ENCODE measurements at places on chromosomes 1 and 21.
A peak's percentile ranks its signal among the peaks of the same experiment; 100 is the strongest.

DNA sequence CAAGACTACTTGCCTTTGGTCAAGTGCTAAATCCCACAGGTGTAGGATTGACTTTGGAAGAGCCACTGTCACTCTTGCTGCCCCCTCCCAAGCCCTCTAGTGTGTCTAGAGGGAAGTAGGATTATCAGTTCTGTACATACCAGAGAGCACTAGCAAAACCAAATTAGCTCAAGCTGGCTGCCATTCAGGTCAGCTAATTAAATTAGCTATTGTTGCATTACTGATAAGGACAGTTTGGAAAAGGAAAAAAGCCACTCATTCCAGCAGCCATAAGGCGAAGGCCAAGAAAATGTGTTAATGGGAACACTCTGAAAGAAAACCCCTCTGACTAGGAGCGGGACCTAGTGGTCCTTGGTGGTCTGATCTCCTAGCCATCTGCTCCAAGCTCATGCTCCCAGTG is 321.7 kb downstream of the PBX1 start:
- DNase-seq, result no peak

DNA sequence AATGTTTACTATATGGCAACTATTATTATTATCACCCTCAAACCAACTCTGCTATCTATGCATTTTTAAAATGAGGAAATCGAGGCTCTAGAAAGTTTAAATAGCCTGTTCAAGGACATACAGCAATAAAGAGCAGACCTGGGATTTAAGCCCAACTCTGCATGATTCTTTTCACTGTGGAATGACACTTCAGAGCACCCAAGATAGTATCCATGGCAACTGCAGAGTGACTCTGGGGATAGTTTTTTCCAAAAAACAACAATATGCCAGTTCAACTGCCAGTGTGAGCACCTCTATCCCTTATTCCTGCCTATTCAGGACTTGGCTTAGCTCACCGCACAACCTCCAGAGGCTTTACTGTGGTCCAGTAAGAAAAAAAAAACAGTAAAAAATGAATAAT is 293.9 kb downstream of the BRINP2 start:
- no peak for DNase-seq

DNA sequence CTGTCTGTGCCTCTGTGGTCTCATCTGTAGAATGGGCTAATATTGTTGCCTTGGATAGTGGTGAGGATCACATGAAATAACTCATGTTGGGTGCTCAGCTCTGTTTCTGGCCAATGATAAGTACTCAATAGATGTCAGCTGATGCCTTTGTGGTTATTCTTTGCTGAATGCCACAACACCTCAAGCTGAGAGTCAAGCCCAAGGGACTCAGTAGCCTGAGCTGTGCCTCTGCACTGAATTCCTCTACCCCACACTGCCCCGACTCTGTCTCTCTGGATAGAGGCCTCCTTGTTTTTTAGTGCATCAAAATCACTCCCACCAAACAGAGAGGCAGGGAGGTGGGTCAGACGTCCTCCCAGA is 196.1 kb upstream of the VAMP3 start:
- DNase-seq, result no peak

GRCh38 chr1:158830904-158831507 is at the start of gene MNDA:
Gene MNDA (plus strand): TSS chr1:158831351. CDS start chr1:158842154, 10,803 bp downstream.
- no peak for DNase-seq

- no peak for DNase-seq
Observed at GRCh38 chr21:42763581-42764442, 110.4 kb downstream of the PDE9A start.

- DNase-seq, result no peak
Observed at GRCh38 chr1:181037386-181037785, 3.6 kb downstream of the MR1 start.

DNA sequence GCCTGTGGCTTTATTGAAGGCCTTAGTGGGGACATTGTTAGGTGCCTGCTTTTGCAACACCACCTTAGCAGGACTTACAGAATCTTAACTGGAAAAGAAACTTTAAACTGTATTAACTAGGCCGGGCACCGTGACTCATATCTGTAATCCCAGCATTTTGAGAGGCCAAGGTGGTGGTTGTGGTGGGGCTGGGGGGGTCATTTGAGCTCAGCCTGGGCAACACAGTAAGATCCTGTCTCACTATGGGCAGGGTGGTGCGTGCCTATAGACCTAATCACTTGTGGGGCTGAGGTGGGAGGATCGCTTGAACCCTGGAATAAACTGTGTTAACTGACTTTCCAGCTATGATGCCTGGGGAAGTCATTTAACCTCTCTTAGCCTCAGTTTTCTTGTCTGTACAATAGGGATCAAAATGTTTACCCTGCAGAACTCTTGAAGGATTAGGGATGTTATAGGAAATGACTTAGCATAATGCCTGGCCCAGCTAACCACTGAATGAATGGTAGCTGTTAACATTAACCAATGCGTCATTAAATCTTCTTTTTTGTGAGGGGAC is 39.5 kb downstream of the IER5 start:
- DNase-seq, result no peak

GRCh38 chr1:44313265-44313918 is 41.7 kb downstream of the ERI3 start:
- DNase-seq, result no peak

GRCh38 chr21:45041351-45041805 is 33.0 kb upstream of the ADARB1 start:
- DNase-seq, result peak; percentile 87

DNA sequence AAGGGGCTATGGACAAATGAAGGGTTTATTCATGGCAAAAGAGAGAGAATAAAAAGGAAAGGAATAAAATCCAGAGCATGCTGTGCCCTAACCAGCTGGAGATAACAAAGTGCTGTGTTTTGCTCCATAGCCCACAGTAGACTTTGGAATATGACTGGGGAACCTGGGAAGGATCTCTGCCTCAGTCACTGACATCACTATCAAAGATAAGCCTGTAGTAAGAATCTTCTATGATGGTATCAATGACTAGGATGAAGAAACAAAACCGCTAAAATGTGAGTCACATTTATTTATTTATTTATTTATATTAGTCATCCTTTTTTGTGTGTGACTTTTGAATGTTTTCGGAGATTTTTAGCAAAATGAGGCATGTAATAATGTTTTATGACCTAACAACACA is 56.3 kb downstream of the NVL start:
- DNase-seq, result no peak

- no peak for DNase-seq
Observed at GRCh38 chr1:207952617-207953542, 42.0 kb upstream of the CD34 start.

- no peak for DNase-seq
Observed at GRCh38 chr1:192104852-192105251, 53.4 kb upstream of the RGS18 start.

- no peak for DNase-seq
Observed at GRCh38 chr1:2091611-2092604, 41.7 kb downstream of the PRKCZ start.

DNA sequence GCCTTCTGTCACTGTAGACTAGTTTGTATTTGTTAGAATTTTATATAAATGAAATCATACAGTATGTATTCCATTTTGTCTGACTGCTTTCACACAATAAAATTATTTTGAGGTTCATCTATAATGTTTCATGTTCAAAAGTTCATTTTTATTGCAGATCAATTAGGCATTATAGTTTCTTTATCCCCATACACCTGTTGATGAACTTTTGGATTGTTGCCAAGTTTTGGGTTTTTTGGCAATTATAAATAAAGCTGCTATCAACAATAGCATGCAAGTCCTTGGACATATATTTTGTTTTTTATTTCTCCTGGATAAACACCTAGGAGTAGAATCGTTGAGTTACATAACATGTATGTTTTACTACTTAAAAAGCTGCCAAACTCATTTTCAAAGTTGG is 47.1 kb upstream of the FAM3B start:
- no peak for DNase-seq

DNA sequence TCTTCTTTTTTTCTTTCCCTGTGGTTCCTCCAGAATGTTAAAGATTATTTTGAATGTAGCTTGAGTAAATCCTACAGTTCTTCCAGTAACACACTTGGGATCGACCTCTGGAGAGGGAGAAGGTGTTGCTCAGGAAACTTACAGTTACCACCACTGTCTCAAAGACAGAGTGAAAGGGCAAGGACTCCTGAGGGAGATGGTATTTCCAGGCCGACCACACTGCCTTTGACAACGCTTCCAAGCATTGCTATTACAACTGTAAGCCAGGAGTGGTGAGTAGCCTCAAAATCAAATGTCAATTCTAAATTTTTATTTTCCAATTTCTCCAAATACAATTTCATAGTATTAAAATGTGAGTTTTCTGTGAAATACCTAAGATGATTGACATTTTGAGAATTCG is 125.9 kb downstream of the PDE4B start:
- no peak for DNase-seq

DNA sequence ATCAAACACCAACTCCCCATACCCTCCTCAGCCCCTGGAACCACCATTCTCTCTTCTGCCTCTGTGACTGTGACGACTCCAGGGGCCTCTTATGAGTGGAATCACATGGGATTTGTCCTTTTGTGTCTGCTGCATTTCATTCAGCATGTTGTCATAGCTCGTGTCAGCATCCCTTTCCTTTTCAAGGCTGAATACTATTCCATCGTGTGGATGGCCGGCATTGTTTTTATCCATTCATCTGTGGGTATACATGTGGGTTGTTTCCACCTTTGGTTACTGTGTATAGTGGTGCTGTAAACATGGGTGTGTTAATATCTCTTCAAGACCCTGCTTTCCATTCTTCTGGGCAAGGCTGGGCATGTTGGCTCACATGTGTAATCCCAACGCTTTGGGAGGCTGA is 17.1 kb upstream of the OBSCN start:
- no peak for DNase-seq

DNA sequence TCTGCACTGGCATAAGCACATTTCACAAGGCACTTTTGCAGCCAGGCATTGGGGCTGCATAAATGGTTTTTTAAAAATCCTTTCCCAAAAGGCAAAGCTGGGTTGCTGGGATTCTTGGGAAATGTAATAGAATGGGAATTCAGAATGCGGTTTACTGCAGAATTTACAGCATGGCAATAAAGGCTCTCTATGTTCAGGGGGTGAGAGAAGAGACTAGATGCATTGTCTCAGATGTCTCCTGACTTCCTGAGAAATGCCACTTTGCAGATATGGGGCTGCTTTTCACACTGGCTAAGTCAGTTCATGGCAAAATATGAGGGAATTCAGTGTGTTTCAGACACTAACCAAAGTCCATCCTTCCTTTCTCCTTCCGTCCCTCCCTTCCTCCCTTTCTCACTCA is 13.5 kb downstream of the FCGR2B start:
- DNase-seq, result no peak

DNA sequence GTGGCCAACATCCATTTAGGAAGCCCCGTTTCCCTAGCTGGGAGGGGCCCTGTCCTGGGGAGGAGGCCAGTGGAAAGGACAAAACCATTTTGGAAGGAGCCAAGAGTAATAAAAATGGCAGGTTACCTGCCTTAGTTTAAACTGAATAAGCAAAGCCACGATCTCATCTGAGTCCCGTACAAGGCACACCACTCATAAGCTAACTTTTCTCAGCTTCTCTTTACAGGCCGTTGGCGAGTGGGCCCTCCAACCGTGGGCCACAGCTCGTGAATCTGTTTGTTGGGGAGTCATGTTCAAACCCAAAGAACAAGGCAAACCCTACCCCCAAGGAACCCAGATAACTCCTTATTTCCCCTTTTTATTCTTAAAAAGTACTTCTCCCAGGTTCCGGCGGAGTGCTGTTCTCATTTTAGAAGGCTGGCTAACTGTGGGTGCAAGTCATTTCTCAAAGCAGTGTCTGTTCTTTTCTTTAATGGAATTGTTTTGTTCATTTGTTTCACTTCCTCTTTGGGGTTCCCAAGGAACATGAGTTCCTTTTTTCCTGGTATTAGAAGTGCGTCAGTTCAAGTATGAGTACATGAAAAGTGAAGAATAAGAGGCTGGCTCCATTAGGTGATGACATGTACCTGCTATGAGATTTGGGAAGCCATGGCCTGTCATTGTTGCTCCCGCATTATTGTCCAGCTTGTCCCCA is 89.0 kb downstream of the PSMG1 start:
- no peak for DNase-seq

DNA sequence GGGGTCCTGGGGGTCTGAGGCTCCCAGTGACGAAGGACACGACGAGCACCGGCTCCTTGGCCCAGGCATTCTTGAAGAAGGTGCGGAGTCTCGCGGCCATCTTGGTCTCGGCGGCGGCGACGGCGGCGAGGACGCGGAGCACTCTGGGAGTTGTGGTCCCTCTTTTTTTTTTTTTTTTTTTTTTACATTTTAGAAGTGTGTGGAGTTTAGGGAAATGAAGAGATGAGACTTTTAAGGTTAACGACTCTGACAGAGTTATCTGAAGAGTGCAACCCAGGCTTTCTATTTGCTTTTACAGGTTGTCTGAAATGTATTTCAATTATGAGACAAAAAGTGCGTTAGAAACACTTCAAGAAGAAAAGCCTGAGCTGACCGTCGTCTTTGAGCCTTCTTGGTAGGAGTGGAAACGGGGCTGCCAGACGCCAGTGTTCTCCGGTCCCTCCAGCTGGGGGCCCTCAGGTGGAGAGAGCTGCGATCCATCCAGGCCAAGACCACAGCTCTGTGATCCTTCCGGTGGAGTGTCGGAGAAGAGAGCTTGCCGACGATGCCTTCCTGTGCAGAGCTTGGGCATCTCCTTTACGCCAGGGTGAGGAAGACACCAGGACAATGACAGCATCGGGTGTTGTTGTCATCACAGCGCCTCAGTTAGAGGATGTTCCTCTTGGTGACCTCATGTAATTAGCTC is 9.7 kb downstream of the OR2B11 start:
- DNase-seq, result peak; percentile 57

- DNase-seq, result no peak
Observed at GRCh38 chr21:8991968-8992621, 1529.3 kb upstream of the TPTE start.

DNA sequence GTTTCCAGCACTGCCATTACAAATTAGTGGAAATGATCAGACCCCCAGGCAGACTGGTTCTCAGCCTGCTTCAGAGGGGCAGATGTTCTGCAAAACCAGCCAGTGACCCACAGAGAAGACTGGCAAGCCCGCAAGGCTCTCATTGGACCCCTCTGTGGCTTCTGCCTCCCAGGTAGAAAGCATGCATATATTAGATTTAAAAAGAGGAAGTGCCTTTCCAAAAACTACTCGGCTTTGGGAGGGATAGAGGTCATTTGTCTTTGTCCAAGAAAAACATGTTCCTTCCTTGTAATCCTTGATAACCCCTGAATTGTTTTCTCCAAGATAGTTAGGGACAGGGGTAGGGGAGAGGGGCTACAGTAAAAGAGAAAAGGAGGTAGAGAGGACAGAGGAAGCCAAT is 11.8 kb downstream of the HIVEP3 start:
- DNase-seq, result no peak

- no peak for DNase-seq
Observed at GRCh38 chr1:154499446-154499845, 2.6 kb upstream of the TDRD10 start.

GRCh38 chr1:206798384-206798996 is 26.2 kb upstream of the IL10 start:
- no peak for DNase-seq

GRCh38 chr1:173489149-173489600 is 12.0 kb downstream of the PRDX6 start:
- DNase-seq, result no peak

Data from uterus (tissue), 4 donors.